ENCODE measurements at places on chromosomes 5 and 9.

DNA sequence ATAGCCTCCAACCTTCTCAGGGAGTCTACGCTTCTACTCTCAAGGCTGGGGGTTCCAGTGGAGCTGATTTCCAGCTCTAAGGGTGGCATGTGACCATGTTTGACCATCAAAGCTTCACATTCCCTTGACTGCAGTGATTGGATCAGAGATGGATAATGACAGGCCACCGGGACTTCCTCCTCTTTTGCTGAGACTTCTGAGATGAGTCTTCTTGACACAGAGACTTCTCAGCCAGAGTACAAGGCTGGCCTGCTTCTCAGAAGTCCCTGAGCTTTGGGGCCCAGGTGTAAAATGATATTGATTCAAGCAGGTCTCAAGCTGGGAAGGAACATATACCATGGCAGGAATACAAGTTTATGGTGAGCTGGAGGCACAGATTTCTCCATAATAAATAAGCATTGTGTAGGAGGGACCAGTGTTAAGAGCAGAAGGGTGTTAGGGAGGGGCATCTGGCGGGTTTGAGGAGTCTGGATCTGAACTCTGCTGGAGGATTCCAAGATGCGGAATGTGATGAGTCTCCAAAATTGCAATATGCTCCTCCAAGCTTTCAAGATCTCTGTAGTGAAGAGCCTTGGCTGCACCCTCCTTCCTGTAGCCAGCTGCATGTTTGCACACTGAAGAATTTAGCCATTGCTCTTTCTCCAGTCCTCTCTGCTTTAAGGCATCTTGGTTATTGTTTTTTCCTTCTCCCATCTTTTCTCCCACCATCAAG lies 41.7 kb upstream of the HSD17B4 start:
- no peak for DNase-seq

DNA sequence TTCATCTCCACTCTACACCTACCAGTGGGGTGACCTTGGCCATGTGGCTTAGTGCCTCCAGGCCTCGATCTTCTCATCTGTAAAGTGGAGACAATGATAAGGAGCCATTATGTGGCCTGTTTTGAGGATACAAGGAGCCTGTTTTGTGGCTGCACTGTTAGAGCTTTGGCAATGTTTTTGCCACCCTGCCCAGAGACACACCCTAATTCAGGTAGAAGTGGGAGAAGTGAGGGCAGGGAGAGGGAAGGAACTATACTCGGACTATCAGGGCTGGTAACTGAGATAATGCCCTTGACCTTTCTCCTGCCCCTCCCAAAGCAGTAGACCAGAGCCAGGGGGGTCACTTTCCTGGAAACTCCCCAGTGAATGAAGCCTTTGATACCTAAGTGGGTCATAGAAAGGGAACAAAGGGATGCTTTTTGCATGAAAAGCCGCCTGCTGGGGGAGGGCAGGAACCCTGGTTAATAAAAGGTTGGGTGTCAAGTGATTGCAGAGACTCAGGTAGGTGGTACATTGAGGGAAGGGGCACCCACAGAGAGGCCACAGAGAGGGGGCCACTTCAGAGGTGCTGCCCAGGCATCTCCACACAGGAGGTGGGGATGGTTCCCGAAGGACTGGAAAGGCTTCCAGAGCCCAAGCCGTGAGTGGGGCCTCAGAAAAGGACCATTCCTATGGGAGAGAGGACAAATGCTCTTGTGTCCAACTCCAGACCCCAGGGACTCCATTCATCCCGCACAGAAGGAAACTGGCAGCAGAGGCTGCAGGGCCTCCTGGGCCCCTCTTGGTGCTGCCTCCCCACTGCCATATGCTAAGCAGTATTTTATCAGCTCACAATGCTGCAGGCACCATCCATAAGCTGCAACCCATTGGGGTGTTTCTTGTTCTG lies 42.3 kb upstream of the VDAC1 start:
- DNase-seq = no peak

- no peak for DNase-seq
These were observed 5.7 kb upstream of the GARNL3 start for GRCh38 chr9:127258606-127259471.

DNA sequence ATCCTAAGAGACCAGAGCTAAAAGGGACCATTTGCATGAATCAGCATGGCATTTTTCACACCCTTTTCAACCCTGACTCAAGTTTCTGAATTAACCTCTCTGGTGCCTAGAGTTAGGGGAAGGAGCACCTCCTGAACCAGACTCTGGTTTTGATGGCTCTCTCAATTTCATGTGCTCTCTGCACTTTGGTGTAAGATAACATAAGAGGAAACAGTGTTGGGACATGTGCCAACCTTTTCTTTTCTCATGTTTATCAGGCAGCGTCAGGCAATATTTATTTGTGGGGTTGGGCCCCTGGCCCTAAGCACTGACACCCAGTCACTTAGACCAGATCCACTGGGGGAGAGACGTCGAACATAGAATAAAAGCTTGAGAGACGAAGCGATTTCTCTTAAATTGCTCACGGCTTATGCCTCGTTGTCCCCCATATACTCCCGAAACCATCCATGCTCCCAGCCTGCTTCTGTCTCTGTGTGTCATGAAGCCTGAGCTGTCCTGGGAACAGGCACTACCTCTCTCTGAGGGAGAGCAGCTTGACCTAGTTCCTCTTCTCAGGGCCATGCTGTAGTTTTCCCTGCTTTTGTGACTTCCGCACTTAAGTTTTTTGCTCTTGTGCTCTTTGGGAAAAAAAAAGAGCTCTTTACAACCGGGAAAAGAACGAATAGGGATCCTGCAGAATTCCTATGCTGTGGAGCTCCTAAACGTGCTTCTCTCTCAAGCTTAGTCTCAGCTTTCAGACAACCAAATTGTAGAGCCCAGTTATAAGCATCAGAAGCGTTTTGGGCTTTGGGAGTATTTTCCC lies 195.7 kb downstream of the NR3C1 start:
- no peak for DNase-seq

DNA sequence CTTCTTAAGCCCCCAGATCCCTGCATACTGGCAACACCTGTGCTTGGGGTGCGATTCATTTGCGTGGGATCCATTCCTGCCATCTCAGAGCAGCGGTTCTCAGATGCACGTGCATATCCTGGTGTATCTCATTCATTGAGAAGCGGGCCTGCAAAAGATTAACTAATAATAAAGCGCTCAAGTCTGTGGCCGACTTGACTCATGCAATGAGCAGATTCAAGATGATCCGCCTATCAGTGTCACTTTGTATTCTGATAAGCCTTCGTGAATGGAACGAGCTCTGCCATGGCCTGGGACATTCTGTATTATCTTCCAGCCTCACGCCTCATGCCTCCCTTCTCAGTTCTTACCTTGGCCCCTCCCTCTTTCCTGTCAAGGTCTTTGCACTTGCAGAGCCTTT lies 22.3 kb downstream of the C1QTNF2 start:
- DNase-seq = no peak

- no peak for DNase-seq
These were observed 13.6 kb upstream of the TMOD1 start for GRCh38 chr9:97487861-97488260.

GRCh38 chr5:51987669-51988209 lies 604.5 kb downstream of the ISL1 start:
- DNase-seq = no peak
